ENCODE measurements at places on chromosomes 1 and 21.

DNA sequence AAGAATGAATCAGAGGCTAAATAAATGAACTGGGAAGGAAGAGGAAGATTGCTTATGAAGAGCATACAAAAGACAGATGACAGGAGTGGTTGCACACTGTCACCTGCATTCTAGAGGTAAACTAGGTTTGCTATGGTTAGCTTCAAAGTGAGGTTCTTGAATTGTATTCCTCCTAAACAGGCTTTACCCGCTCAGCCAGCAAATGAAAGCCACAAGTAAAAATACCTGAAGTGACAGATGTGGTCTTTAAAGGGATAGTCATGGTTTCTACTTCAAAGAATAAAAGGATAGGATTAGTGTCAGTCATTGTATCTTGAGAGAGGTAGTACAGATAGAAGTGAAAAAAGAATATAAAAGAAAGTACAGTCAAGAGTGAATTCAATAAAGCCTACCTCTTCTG, 32.4 kb upstream of the PRDX6 start:
- DNase-seq = no peak

GRCh38 chr1:212700892-212701819, 1.5 kb upstream of the BATF3 start:
- no peak for DNase-seq

DNA sequence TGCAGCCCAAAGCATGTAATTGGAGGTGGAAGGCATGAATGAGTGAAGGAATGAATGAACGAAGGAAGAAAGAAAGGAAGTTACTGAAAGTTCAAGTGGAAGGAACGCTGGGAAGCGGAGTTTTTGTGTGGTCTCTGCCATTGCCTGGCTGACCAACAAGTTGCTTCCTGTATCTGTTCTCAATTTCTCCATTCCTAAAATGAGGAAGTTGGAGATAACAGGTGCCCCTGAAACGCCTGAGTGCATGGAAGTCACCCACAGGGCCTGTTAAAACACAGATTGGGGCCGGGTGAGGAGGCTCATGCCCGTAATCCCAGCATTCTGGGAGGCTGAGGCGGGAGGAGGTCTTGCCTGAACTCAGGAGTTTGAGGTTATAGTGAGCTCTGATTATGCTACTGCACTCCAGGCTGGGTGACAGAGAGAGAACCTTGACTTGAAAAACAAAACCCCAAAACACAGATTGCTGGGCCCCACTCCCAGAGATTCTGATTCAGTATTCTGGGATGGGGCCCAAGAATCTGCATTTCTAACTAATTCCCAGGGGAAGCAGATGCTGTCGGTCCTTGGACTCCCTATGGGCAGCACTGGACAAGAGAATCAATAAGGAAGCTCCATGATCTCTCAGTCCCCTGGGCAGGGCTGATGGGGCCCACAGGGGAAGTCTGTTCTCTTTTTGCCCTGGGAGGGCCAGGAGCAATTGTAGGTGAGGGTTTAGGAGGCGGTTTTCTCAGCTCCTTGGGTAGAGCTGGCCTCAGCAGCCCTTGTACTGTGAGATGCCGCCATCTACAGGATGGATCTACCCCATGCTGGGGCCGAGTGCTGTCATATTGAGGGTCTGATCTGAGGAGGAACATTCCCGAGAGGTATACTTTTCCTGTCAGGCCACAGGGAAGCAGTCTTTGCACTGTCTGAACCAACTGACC, 3.3 kb upstream of the CNR2 start:
- peak; percentile 74 for DNase-seq

DNA sequence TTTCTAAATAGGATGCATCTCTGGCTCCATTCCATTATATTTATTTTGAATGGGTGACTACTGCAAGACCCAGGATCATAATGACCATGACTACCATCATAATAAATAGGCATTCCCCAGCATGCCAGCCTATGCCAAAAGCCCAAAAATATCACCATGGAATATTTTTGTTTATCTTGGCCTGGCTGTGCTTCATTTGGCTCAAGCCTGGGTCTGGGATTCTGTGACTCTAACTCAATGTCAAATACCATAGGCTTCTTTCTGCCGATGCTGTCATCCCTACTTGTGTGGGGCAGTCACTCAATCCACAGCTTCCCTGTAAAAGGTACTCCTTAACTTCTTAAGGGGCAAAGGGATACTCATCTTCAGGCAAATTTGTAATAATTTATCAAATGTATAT, 66.6 kb downstream of the DIRAS3 start:
- DNase-seq = no peak

DNA sequence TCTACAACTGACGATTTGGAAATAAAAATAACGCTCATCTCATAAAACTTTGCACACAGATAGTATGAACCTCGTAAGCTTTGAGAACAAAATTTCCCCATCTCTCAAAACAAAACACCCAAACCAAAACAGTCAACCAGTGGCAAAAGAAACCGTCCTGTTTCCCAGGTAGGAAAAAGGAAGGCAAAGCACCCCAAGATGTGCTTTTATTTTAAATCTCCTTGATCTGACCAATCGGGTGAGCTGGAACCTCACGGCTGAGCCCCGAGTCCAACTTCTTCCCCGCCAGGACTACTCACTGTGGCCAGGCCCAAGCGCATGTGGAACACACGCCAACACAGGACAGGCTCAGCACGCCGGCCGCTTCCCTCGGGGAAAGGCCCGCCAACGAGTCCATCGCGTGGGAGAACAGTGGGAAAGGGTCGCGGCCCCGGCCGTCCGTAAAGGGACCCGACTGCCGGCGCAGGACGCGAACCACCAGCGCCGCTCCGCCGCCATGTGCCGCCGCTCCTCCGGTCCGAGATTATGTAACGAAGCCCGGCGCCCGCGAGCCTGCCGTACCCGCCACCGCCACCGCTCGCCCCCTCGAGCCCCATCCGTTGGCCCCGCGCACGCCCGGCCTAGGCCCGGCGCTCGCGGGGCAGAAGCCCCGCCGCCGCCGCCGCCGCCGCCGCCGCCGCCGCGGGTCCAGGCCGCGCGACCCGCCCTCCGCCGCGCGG, 759 bp downstream of the AHCTF1 start:
- DNase-seq = peak; percentile 38

DNA sequence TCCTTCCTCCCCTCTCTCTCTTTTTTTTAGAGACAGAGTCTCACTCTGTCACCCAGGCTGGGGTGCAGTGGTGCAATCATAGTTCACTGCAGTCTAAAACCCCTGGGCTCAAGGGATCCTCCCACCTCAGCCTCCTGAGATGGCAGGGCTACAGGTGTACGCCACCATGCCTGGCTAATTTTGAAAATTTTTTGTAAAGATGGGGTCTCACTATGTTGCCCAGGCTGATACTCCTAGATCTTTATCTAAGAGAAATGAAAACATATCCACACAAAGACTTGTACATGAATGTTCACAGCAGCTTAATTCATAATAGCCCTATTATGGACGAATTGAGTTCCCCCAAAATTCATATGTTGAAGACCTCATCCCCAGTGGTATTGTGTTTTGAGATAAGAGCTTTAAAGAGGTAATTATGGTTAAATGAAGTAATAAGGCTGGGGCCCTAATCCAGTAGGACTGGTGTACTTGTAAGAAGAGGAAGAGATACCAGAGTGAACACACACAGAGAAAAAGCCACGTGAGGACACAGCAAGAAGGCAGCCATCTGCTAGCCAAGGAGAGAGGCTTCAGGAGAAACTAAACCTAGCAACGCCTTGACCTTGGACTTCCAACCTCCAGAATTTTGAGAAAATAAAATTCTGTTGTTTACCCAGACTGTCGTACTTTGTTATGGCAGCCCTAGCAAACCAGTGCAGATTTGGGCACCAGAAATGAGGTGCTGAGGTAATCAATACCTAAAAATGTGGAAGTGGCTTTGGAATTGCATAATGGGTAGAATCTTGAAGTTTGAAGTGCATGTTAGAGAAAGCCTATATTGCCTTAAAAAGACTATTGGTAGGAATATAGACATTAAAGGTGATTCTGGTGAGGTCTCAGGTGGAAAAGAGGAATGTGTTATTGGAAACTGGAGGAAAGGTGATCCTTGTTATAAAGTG, 13.2 kb downstream of the IFNLR1 start:
- no peak for DNase-seq

DNA sequence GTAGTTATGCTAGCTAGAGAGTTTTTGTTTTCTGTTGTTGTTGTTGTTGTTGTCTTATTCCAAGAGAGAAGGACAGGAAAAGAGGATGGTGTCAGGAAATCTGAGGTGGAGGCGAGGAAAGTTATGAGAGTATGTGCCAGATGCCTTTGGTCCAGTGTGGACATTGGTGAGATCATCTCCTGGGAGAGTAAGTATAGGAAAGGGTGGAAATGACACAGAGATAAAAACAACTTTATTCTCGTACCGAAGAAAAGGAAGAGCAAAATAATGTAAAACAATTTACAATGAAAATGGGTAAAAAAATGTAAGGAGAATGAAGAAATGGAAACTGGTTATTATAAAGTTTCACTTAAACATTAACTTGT, 97.4 kb upstream of the ADGRL2 start:
- DNase-seq = no peak

GRCh38 chr1:31306278-31306677, 9.4 kb downstream of the ZCCHC17 start:
- DNase-seq = no peak

All from germinal center (tissue), 1 donor.